D341Med (cell line): ENCODE measurements at places on chromosomes 1 and 21.

DNA sequence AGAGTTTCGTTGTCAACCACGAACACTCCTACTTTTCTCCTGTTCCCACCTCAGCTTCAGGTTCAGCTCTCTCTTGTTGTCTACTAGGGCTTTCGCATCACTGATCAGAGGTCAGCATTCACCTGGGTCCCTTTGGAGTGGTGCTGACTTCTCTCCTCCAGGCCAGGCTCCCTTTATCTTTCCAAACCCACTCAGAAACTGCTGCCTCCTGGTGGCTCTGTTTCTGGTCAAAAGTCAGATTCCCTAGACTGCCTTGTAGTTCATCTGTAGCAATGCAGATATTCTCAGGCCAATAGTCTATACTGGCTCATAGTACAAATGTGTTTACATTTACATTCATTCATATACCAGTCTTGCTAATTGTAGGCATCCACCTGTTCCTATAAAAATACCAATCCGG, 6.4 kb upstream of the ERI3 start:
- no peak for DNase-seq

DNA sequence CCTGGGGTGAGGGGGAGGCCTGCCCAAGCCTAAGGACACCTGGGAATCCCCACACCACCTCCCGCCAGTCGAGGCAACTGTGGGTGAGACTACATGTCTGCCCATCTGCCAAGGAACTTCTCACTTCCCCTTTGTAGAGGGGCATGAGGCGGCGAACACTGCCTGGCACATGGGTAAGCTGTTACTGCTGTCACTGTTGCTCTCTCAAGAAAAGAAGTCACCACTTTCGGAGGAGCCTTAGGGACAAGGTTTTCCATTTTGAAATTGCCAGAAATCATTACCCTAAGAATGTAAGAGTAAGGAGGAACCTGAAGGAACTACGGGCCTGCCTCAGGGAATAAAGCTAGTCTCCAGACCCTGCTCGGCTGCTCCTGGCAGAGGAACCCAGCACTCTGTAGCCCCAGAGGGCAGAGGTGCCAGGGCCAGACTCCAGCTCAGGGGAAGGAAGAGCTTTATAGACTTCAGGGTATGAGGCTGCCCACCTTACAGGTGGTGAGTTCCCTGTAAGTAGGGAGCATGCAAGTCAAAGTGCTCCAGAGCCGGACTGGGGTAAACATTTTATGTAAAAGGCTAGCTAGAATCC, 23.3 kb downstream of the SLC2A1 start:
- no peak for DNase-seq

GRCh38 chr21:33249331-33250002, 16.7 kb upstream of the IL10RB start:
- DNase-seq = no peak

GRCh38 chr1:113283914-113284313, 106.4 kb upstream of the MAGI3 start:
- no peak for DNase-seq

DNA sequence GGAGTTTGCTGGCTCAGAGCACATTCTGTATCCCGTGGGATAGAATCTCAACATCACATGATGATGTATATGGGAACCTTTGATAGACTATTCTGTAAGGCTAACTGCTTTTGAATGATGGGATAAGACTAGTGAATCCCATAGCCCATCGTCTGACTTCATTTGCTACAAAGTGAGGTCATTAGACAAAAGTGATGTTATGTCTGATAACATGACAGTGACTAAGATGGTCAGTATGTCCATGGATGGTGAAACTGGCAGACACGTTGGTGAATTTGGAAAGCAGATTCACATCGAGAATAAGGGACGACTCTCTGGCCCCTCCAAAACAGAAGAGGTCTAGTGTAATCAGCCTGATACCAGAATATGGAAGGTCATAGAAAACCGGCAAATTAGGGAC, 108.4 kb downstream of the HHAT start:
- DNase-seq = no peak

DNA sequence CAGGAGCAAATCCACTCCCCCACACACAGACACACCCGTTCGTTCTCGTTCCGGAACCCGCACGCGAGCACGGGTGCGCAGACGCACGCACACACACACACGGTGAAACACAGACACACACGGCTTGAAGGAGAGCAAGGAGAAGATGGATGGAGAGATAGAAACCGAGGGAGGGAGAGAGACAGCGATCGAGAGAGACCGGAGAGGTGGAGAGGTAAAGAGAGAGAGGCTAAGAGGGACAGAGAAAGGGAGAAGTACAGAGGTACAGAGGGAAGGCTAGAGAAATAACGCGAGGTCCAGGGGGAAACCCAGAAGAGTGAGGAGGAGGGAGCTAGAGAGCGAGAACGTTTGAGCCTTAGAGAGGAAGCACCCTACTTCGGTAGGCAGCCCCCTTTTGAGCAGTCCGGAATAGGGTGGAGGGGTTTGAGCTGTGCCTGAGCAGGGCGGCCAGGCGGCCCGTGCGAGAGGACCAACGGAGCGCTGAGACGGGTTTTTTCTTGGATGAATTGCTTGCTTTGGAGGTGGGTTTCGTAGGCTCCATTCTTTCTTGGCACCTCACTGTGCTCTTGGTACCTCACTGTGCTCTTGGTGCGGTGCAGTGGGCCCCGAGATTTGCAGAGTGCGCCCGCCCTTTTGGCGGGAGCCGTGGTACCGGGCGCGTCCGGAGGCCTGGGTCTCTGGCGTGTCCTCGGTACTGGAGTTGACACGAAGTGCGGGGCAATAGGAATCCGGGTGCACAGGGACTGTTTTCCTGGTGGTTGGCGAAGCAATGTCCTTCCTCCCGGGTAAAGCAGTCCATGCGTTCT, 88.4 kb upstream of the RHOU start:
- DNase-seq = peak; percentile 54

DNA sequence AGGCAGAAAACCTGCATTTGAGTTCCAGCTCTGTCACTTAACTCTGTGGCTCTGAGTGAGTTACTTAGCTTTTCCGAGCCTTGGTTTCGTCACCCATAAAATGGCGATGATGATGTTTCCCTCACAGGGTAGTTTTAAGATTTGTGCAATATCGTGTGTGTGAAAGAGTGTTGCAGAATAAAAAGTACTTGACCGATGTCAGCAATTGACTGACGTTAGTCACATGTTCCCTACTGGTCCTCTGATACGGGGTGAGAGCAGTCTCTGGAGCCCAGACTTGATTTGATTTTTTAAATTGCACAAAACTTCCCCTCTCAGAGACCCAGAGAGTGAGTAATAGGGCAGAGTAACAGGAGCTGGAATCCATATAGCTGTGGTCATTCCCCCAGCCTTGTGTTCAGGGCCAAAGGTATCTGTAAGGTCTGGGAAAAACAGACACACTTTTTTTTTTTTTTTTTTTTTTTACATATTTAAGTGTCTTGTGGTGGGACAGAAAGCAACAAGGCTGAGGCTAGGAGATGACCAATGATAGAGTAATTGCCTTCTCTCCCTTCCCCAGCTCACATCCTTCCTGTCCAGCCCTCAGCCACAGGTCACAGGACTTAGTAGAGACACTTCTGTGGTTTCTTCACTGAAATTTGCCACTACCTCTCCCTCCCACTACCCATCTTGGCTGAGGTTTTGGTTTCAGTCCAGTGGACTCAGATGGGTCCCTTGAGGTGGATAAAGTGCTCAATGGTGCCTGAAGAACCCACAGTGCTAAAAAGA, 2.0 kb downstream of the FCER1G start:
- DNase-seq = no peak

DNA sequence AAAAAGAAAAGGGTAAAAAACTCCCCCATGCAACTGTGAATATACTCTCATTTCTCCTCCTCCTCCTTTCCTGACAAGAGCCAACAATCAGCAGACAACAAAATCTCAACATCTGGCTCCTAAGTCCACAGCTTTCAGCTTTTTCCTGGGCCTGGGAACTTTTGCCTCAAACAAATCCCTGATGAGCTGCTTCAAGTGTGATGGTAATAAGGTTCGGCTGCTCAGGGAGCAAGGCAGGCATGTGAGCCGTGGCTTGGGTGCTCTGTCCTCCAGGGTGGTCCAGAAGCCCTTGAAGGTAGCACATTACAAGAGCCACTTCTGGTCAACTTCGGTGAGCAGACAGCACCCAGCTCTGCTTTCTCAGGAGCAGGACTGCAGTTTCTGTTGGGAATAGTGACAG, 46.3 kb downstream of the ITPKB start:
- DNase-seq = no peak

GRCh38 chr1:88036345-88037014, 647.6 kb upstream of the PKN2 start:
- no peak for DNase-seq

DNA sequence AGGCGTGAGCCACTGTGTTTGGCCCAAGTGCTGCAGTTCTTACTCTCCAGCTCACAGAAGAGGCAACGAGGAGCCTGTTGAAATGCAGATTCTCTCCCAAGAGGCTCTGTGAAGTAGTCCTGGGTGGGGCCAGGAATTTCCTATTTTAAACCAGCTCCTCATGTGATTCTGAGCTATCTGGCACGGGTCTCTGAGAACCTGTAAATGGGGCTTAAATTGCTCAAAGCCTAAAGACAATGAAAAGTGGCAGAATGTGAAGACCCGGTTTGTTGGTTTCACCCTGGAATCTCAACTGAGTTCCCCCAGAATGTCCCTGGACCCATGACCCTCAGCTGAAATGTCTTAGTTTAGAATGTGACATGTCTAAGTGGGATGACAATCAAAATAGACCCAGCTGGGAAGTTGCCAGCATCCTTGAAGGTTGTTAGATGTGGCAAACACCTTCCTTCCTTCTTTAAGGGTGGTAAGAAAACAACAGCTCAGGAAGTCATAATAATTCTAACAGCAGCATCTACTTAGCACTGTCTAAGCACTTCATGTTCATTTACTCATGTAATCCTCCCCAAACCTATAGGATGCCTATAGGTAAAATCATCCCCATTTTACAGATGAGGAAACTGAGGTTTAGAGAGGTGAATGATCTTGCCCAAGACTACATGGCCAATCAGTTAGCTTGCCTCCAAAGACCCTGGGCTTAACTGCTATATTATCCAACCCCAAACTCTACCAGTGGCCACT, 20.9 kb upstream of the ATP5PO start:
- DNase-seq = no peak

DNA sequence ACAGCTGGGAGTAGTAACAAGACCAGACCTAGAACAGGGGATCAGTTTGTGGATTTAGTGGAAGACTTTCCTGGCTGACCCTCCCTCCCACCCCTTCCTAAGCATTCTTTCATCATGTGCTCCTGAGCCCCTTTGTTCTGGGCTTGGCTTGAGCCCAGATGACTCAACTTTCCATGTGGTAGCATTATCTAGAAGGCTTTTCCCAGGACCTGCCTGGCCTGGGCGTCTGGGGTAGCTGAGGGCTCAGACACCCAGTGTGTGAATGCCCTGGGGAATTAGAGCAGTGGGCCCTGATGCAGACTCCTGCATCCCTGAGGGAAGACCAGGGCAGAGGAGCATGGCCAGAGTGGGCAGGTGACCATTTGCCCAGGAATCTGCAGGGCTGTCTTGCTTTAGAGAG, 44.1 kb upstream of the TSPAN2 start:
- no peak for DNase-seq

DNA sequence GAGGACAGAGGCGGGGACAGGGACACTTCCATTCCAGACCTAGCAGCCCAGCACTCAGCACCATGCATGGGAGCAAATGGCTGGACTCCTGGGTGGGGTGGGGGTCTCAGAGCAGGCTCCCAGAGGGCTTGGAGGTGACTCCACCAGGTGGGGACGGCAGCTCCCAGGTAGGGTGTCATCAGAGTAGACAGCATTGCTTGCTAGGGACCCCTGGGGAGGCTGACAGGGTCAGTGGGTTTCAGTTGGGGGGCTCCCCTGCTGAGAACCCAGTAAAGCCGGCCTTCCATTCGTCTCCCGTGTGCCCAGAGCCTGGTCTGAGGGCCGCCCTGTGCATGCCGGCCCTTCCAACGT, 4.8 kb upstream of the GJC2 start:
- DNase-seq = no peak

GRCh38 chr1:57254022-57254421, 169.8 kb downstream of the DAB1 start:
- no peak for DNase-seq

- no peak for DNase-seq
These were observed 11.4 kb downstream of the KCNJ15 start for GRCh38 chr21:38267991-38268863.

GRCh38 chr1:30692948-30693301, 30.5 kb downstream of the MATN1 start:
- DNase-seq = no peak

- no peak for DNase-seq
These were observed 24.9 kb downstream of the PRKCZ start for GRCh38 chr1:2074944-2075740.

DNA sequence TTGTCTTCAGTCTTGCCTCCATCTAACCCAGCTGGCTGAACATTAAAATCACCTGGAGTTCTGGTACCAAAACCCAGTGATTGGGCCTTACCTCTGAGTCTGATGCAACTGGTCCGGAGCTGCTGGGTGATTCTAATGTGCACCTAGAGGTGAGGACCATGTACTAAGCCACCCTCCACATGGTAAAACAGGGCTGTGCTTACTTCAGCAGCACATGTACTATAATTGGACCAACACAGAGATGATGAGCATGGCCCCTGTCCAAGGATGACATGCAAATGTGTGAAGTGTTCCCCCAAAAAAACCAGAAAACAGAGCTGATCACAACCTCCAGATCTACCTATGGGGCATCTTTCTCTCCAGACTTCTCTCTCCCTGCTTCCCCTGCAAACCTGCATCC, 37.0 kb downstream of the ELK4 start:
- no peak for DNase-seq

GRCh38 chr1:35544976-35545375, 12.2 kb downstream of the KIAA0319L start:
- peak; percentile 64 for DNase-seq

DNA sequence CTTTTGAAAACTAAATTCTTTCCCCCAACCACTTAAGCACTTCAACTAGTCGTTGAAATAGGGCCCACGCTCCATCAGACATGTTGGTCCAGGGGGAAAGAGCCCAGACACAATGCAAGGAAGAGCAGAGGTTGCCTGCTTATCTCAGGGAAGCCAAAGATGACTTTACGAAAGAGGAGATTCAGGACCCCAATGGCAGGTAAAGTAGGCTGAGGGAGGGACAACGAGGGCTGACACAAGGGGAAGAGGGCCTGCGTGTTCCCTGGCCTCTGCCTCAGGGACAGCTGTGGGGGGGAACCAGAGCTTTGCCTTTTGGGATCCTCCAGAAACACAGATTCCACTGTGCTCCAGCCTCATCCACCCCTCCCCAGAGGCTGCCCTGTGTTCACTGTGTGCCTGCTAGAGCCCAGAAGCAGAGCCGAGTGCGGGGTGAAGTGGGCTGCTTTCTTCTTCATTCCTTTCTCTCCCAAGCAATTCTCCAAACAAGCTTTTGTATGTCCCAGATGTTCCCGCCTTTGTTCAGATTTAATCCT, 135.5 kb upstream of the GRIK3 start:
- no peak for DNase-seq

GRCh38 chr1:154657556-154657955, 49.6 kb upstream of the ADAR start:
- no peak for DNase-seq

GRCh38 chr1:162716123-162716522, 74.4 kb upstream of the HSD17B7 start:
- no peak for DNase-seq

- DNase-seq = no peak
These were observed 10.3 kb upstream of the KCNE1 start for GRCh38 chr21:34522284-34522683.
